Liver (tissue), 10 donors: ENCODE measurements at places on chromosomes 16 and 17. TPM values are rescaled to one million over a fixed set of nuclear protein-coding genes. Genes with fewer than 3 reads are reported as not detected.

The CEP95 gene
- total RNA-seq = 23.3 TPM

The MMP28 gene
- total RNA-seq = 0.59 TPM

The EVI2A gene
- total RNA-seq = 2.8 TPM

The GPR139 gene
- not detected for total RNA-seq

The ZNF174 gene
- total RNA-seq = 4.6 TPM

The ZFP1 gene
- total RNA-seq = 8.5 TPM

The LDHD gene
- 84.1 TPM for total RNA-seq

The LITAFD gene
- total RNA-seq = not detected

The KRT17 gene
- not detected for total RNA-seq

The AOC3 gene
- 6.9 TPM for total RNA-seq

The MEIOC gene
- total RNA-seq = not detected
